ENCODE measurements at places on chromosomes 4 and X.
A peak's percentile ranks its signal among the peaks of the same experiment; 100 is the strongest.

- peak; percentile 32 for DNase-seq
Observed at GRCh38 chr4:8218371-8219031, 19.4 kb downstream of the SH3TC1 start.

DNA sequence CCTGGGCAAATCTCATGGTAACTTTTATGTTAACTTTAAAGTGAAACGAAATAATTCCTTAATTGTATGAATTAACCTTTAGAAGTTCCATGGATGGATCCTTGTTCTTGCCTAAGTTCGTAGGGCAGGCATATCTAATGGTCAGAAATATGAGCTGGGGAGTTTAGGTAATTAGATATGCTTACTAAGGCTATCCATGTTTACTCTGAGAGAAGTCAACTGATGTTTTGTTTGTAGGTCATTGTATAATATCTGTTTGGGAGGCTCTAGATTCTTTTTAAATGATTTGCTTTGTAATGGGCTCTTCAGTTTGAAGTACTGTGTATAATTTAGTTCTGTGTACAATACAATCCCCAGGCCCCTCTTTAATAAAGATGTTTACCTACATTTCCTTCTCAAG is 117.0 kb downstream of the DCK start:
- DNase-seq: no peak

- DNase-seq: no peak
Observed at GRCh38 chr4:186902361-186902760, 178.7 kb upstream of the FAT1 start.

- no peak for DNase-seq
Observed at GRCh38 chr4:152836936-152837335, 57.2 kb downstream of the ARFIP1 start.

- no peak for DNase-seq
Observed at GRCh38 chrX:23789386-23790154, 6.6 kb downstream of the SAT1 start.

- DNase-seq: no peak
Observed at GRCh38 chrX:1610166-1610565, 4.7 kb upstream of the ASMT start.

GRCh38 chrX:152884171-152884570 is 13.7 kb upstream of the ZNF185 start:
- no peak for DNase-seq

DNA sequence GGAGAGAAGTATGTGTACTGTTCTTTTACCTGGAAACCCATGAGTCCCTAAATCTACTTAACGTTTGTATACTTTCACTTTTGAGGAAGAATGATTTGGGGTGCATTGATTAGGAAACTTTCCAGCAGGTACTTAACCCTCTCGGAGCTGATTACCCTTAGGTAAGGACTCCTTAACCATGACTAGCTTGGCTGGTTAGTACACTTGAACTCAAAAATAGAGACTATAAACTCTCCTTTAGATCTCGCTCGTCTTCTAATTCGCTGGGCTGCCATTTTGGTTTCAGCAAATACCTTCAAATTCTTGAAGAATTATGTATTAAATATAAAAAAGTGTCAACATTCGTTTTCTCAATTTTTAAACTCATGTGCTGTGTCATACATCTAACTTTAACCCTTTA is 2.0 kb downstream of the USP9X start:
- DNase-seq: peak; percentile 26
